ENCODE measurements at places on chromosomes 12 and 14.
A peak's percentile ranks its signal among the peaks of the same experiment; 100 is the strongest.

DNA sequence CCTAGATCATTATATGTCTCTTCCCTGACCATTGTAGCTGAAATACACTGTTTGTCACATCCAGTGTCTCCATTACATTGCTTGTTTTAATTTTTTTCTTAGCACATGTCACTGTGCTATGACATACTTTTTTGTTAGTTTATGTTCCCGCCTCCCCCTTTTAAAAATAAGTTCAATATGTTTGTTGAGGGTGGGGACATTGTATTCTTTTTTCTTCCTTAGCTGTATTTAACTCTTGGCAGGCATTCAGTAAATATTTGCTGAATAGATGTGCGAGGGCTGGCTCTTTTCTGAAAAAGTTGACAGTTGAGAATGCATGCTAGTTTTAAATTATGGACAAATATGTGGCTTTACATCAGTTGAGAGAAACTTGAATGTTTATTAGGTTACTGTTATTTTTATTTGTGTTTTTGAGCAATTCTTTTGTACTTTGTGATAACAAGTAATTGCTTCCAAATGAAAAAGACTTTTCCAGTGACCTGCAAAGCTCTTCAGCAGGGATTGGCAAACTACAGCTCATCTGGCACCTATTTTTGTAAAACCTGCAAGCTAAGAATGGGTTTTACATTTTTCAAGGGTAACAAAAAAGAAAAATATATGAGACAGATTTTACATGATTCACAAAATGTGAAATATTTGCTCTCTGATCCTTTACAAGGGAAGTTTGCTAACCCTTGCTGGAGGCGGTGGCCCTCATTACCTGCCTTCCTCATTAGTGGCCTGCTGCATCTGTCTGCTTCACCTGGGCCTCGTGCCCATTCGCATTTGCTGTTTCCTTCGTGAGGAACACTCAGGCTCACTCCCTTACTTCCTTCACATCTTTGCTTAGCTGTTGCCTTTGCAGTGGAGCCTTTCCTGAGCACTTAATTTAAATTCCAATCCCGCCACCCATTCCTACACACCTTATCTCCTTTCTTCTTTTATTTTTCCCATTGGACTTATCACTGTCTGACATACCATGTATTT, 229.4 kb downstream of the ERC1 start:
- no peaks in the 10 kb centered on the region for H3K27me3 ChIP-seq
- no peaks in the 10 kb centered on the region for H3K4me1 ChIP-seq
- no peaks in the 10 kb centered on the region for H3K36me3 ChIP-seq
- no peak overlapping the region for H3K27ac ChIP-seq
- no peak for DNase-seq

DNA sequence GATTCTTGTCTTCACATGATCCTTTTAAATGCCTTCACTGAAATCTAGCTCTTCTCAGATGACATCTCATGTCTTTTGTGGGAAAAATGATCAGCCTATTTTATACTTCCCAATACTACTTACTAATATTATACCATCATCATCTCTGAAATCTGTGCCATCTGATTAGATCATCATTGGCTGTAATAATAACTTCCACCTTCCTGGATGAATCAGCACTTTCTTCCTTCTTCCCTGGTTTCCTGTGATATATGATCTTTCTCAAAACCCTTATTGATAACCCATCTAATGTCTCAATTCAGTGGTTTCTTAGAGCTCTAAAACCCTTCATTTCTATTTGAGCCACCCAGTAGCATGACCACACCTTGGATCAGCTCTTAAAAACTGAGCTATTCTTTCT, 30.9 kb downstream of the GPR137C start:
- no peaks in the 10 kb centered on the region for H3K27me3 ChIP-seq
- H3K27ac ChIP-seq: no peak overlapping the region
- H3K4me1 ChIP-seq: no peaks in the 10 kb centered on the region
- H3K4me3 ChIP-seq: no peak overlapping the region
- H3K36me3 ChIP-seq: no peaks in the 10 kb centered on the region

GRCh38 chr14:49928015-49928414, 35.1 kb downstream of the ARF6 start:
- no peaks in the 10 kb centered on the region for H3K36me3 ChIP-seq
- no peak for DNase-seq
- no peak overlapping the region for H3K4me3 ChIP-seq

GRCh38 chr12:57273516-57273915, 22.5 kb upstream of the STAC3 start:
- DNase-seq: no peak
- H3K36me3 ChIP-seq: peaks cover 81% of the 10 kb centered on the region
- no peaks in the 10 kb centered on the region for H3K27me3 ChIP-seq
- H3K4me3 ChIP-seq: no peak overlapping the region

GRCh38 chr12:122730215-122731014, at the start of gene HCAR1:
Gene HCAR1 (minus strand): TSS chr12:122730844. CDS start chr12:122730339, 505 bp downstream.
- H3K27ac ChIP-seq: no peak within 1 kb of the TSS
- H3K36me3 ChIP-seq: no peaks in the 10 kb centered on the region
- H3K27me3 ChIP-seq: no peaks in the 10 kb centered on the region
- H3K4me1 ChIP-seq: no peaks in the 10 kb centered on the region
- H3K4me3 ChIP-seq: peak within 1 kb of the TSS; percentile 17

GRCh38 chr12:77153706-77154105, 88.3 kb upstream of the E2F7 start:
- H3K27me3 ChIP-seq: no peaks in the 10 kb centered on the region
- no peak overlapping the region for H3K27ac ChIP-seq
- no peaks in the 10 kb centered on the region for H3K4me1 ChIP-seq
- H3K36me3 ChIP-seq: no peaks in the 10 kb centered on the region
- DNase-seq: no peak

DNA sequence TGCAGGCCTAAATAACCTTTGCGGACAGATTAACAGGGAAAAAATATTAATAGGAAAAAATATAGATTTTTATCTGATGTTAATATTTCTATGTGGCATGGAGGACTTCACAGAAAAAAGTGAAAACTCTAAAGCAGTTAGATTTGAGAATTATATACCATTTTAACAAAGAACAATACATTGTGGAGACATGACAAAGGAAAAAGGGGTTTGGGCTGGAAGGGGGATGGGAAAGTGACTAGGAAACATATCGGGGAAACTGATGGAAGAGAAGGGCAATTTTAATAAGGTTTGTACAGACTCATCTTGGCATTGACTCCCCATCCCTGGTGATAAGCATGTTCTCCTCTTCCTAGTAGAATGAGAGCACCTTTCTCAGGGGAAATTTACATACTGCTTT, 21.0 kb upstream of the GPRC5D start:
- no peak overlapping the region for H3K27ac ChIP-seq
- DNase-seq: no peak
- no peaks in the 10 kb centered on the region for H3K27me3 ChIP-seq
- peaks cover 9% of the 10 kb centered on the region for H3K36me3 ChIP-seq

- no peak overlapping the region for H3K4me3 ChIP-seq
- no peak for DNase-seq
- H3K36me3 ChIP-seq: no peaks in the 10 kb centered on the region
- H3K27ac ChIP-seq: no peak overlapping the region
- no peaks in the 10 kb centered on the region for H3K4me1 ChIP-seq
- H3K27me3 ChIP-seq: no peaks in the 10 kb centered on the region
These were observed 40.5 kb upstream of the GPR68 start for GRCh38 chr14:91284791-91285548.
